ENCODE measurements at places on chromosomes 12 and 14. TPM values are rescaled to one million over a fixed set of nuclear protein-coding genes. Genes with fewer than 3 reads are reported as not detected.

MORN3 gene
- 0.88 TPM for total RNA-seq

OAS2 gene
- total RNA-seq, result 1.0 TPM

TRHDE gene
- total RNA-seq, result 36.2 TPM

ALDH6A1 gene
- 20.1 TPM for total RNA-seq

LRP1-AS gene
- total RNA-seq, result not detected
